Stromal cell of bone marrow (primary cell): ENCODE measurements at places on chromosomes 4 and X.

GRCh38 chr4:46385946-46386345 lies 4.0 kb downstream of the GABRA2 start:
- no peak for DNase-seq

- no peak for DNase-seq
Measured at GRCh38 chr4:23322732-23323131, 567.1 kb downstream of the PPARGC1A start.

DNA sequence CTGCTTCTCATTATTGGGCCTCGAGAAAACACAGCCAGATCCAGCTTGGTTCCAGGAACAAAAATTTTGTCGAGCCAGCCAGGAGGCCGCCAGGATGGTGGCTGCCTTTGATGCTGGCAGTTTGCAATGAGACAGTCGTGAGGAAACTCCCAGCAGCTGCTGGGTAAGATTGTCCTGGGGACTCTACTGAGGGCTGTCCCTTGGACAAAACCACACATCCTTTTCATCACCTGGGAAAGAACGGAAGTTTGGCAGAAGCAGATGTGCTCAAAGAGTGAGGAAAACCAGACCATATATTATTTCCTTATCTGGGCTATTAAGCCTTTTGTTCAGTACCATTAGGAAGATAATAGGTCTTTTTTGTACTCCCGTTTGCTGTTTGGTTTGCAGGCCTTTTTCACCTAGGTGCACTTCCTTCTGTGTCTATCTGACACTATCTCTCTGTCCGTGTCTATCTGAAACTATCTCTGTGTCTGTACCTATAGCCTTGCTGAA lies 13.4 kb upstream of the PAPSS1 start:
- DNase-seq = no peak

DNA sequence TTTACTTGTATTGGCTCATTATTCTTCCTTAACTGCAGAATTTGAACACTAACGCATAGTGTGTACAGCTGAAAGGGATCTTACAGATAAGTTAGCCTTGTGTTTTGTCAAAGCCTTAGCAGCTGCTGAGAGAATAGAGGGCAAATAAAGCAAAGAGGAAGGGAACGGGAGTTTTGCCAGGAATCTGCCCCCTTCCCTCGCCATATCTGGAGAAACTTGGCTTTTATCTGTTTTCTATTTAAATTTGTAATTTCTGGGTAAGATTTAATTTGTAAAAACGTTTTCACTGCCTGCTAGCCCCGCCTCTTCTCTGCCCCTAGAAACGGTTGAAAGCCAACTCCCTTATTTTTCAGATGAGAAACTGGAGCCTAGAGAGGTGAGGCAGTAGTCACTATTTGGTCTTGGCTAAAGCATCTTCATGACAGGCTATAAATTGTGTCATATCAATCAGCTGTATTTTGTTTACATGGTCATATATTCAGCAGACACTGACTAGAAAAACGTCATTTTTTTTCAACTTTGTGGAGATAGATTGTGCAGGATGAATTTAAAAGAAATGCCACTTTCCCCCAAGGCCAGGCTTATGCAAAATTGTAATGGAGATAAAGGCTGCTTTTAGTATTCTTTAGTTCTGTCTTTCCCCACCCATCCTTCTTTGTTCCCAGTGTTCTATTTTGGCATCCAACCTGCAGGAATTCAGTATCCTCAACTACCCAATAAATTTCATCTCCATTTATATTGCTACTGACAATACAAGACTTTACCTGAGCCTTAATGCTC lies 319.4 kb downstream of the SH2D1A start:
- DNase-seq = no peak

- peak; percentile 41 for DNase-seq
Measured at GRCh38 chr4:77699731-77700210, 94.2 kb downstream of the CXCL13 start.

- DNase-seq = no peak
Measured at GRCh38 chr4:38943343-38943742, 75.7 kb downstream of the FAM114A1 start.

- no peak for DNase-seq
Measured at GRCh38 chrX:55709735-55710134, 7.8 kb upstream of the RRAGB start.

DNA sequence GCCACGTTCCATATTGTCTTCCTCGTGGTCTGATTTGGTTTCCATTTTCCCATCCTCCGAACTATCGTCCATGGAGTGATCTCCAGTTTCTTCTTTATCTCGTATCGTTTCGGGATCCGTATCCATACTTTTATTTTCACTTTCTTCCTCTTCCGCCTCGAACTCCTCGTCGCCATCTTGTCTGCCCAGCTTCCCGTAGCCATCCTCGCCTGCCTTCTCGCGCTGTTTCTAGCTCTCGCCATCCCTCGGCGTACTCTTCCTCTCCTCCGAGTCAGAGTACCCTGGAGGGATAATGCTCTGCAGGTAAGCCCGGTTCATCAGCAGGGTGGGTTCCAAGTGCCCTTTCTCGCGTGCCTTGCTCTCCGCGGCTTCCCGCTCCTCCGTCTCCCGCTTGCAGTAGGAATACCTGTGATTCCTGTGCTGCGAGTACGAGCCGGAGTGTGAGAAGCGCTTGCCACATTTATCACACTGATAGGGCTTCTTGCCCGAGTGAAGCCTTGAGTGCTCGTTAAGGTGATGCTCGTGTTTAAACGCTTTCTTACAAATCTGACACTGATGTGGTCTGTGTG lies 134.5 kb upstream of the TAPT1 start:
- DNase-seq = no peak

- DNase-seq = no peak
Measured at GRCh38 chr4:145860897-145861296, 77.7 kb downstream of the ZNF827 start.

GRCh38 chrX:124338733-124339514 lies 6.5 kb downstream of the TEX13D start:
- DNase-seq = no peak

- no peak for DNase-seq
Measured at GRCh38 chrX:119759248-119759766, 919 bp downstream of the SOWAHD start.

DNA sequence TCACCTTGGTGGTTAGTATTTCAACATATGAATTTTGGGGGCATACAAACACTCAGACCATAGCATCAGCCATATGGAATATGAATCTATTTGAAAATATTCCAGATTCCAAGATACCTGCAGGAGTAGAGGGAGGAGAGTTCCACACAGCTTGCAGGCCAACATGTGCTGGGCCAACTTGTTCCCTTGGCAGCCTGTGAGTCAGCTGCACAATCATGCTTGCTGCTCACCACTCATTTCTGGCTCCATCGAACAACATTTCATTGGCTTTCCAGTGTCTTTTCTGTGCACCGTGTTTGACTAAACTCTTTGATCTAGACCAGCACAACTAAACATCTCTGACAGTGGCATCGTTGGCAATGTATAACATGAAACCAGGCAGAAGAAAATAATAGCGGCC lies 282.5 kb upstream of the RASGEF1B start:
- no peak for DNase-seq

DNA sequence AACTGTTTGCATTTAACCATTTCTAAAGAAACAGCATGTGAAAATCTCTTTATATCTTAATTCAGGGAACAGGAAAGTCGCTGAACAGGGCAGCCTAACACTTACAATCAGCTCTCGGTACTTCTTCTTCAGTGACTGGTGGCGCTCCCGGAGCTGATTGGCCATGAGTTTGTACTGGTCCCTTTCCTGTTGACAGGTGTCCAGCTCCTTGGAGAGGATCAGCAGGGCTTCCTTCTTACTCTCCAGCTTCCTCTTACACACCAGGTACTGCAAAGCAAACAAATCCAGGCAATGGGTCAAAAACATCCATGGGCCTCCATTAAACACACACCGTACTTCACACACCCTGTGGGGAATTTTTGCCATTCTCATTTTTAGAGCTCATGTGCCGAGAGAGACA lies 36.4 kb downstream of the CCDC149 start:
- DNase-seq = no peak

DNA sequence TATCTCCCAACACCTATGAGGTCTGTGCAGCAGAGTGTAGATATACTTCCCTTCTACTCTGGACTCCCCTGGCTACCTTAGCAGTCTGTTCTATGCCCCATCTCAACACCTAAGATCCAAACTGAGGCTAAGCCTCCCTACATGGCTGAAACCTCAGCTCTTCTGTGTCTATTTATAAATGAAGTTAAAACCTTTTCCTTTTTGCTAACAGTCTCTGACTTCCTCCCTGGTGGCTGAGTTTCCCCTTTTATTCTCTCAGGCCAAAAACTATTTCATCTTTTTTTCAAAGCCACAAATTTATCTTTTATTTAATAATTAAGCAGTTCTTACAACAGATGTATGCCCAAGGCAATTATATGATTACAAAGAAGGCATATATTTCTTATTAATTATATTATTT lies 111.8 kb upstream of the STIM2 start:
- no peak for DNase-seq

- DNase-seq = no peak
Measured at GRCh38 chrX:68902706-68903504, 74.1 kb downstream of the EFNB1 start.

GRCh38 chr4:119116925-119117900 lies 18.4 kb upstream of the MYOZ2 start:
- DNase-seq = no peak

DNA sequence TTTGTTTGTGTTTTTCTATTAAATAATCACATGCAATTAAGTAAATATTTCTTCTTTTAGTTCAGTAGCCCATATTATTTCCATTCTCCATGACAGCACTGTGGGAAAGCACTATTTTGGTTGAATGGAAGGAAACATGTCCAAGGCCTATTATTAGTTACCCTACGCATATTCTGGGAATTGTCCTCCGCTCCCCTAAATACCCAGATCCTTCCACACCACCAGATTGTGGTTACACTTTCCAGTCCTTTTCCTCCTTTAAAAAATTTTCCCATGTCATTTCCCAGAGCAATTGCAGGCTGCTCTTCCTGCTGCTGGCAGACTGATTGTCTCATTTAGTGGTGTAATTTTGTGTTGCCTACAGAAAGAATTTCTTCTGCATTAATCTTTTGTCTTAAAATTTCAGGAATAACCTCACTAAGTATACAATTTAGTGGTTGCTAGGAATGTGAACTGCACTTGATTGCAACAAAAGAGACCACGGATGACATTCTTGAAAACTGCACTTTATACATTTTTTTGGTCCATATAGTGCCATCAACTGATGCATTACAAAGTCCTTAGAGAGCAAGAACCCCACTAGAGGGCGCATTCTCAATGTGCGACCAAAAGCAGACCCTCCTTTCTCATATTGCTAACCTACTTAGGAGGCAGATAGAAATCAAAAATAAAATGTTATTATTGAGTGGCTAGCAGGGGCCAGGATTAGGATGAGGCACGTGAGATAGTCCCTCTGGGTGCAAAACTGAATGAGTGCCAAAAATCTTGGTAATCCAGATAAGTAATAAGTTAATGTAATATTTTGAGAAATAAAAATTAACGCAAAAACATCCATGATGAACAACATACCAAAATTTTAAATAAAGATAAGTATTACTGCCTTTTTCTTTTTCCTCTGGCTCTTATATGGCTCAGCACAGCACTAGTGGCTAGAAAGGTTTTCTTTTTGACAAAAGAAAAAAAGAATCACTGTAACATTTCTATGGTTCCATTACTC lies 98.8 kb upstream of the IQCM start:
- DNase-seq = no peak

GRCh38 chr4:85932500-85933290 lies 427.2 kb downstream of the MAPK10 start:
- no peak for DNase-seq

- DNase-seq = no peak
Measured at GRCh38 chr4:90960433-90960832, 833.2 kb downstream of the CCSER1 start.

- DNase-seq = peak; percentile 90
Measured at GRCh38 chr4:184384056-184384809, 90.1 kb downstream of the IRF2 start.

GRCh38 chr4:98905839-98906238 lies 23.1 kb downstream of the EIF4E start:
- DNase-seq = no peak

GRCh38 chr4:27270435-27270834 lies 409.8 kb downstream of the STIM2 start:
- DNase-seq = no peak

DNA sequence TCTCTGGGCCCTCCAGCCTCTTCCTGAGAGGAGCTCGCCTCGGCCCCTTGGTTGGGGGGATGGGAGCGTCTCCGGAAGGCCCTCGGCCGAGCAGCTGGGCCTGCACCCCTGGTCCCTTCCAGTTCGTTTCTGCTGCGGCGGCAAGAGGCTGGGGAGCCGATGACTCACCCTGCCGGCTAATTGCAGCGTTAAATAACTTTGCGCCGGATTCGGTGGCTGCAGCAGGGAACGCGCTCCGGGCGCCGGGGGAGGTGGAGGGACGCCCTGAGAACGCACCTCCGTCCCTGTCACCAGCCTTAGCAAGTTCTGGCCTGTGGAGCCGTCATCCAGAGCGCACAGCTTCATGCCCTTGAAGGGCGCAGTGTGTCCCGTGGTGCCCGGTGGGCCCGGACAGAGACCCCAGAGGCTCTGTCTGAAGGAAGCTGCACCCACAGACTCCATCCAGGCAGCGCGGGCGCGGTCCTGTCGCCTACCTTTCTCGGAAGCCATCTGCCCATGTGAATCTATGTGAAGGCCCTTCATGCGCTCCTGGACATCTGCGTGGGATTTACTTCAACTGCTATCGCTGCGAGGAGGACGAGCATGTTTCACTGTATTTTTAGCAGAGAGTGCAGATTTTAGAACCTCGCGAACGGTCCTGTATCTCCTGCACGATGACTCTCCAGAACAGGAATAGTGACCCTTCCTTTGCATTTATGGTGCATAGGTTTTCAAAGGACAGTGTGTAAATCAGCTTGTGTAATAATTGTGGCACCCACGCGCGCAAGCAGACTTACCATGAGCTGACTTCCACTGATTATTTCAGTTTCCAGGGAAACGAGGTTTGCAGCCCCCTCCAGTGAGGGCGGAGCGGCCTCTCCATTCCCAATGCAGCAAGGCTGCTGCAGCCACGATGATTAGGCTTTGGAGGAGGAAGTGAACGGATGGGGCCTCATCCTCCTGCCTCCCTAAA lies 1.7 kb upstream of the TMEM271 start:
- DNase-seq = no peak

- peak; percentile 4 for DNase-seq
Measured at GRCh38 chrX:96182366-96182765, 502.3 kb upstream of the DIAPH2 start.

- DNase-seq = no peak
Measured at GRCh38 chr4:139282065-139282720, 2.2 kb upstream of the MGARP start.

GRCh38 chr4:60709061-60709460 lies 491.1 kb upstream of the ADGRL3 start:
- DNase-seq = no peak

DNA sequence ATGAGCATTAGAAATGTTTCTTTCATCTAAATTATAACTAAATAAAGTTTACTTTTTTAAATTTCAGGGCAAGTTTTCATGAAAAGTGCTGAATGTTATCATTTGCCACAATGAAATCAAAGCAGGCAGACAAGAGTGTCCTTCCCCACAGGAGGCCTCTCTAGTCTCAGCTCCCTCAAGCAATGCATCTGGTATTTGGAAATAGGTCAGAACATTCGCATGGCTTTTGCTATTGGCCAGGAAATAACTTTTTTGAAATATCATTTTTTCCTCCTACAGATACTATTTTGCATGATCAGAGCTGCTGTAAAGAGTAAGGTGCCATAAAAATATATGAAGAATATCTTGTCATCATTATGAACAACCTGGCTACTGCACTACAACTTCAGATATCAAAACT lies 41.1 kb downstream of the MAD2L1 start:
- DNase-seq = no peak

- peak; percentile 1 for DNase-seq
Measured at GRCh38 chr4:93384887-93385286, 443.7 kb upstream of the ATOH1 start.
